AG08396 (cell line): ENCODE measurements at places on chromosomes 7 and 10.

DNA sequence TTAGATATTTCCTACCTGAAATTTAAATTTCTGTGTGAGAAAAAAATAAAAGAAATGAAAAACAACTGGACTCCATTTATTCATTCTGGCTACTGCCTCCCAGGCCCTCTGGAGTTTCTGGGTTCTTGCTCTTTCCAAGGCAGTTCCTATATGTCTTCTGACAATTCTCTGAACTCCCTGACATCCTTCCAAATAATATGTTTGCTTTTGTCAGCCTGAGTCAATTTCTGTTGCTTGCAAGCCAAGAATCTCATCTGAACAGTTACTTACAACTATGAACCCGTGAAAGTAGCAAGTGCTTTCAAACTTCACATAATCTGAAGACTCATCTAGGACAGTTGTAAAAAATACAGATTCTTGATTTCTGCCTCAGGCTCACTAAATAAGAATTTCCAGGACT, 216.7 kb upstream of the NPVF start:
- no peak for DNase-seq

GRCh38 chr7:43763183-43763582, 4.7 kb downstream of the BLVRA start:
- no peak for DNase-seq

GRCh38 chr10:50312464-50313437, 61.4 kb upstream of the ASAH2 start:
- DNase-seq = peak; percentile 49

DNA sequence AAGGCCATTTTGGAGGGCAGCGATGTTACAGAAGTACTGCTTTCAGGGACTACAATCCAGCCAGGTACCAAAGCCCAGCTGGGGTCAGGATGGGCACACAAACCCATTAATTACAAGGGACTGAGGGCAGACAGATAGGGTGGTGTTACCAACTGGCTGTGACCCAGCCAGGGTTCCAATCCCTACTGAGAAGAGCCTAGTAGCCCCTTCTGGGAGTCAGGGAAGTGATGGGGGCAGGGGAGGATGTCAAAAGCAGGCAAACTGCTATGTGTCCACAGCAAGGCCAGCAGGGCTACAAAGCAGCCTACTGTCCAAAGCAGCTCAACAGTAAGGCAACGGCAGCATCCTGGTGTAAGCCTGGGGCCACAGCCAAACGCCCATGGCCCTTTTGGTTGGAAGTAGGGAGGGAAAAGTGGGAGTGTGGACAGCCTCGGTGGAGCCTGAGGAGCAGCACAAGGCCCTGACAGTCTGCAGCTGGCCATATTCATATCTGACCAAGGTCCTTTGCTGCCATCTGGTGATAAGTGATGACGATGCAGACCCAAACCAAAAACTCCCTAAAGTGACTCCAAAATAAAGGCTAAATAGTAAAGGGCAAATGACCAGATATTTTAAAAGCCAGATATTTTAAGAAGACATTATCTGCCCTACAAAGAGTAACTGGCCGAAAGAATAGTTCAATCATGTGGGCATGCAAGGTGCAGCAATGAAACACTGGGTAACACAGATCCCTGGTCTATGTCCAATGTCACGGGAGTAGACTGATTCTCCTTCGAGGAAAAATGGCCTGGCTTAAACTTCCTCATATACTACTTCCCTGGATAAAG, 56.9 kb downstream of the XPNPEP1 start:
- peak; percentile 29 for DNase-seq

GRCh38 chr10:100163704-100164621, 21.9 kb downstream of the ERLIN1 start:
- DNase-seq = no peak

- DNase-seq = no peak
These were observed 156.8 kb upstream of the TNS3 start for GRCh38 chr7:47738563-47739166.

GRCh38 chr10:79274279-79275104, 72.8 kb upstream of the PPIF start:
- DNase-seq = peak; percentile 71

DNA sequence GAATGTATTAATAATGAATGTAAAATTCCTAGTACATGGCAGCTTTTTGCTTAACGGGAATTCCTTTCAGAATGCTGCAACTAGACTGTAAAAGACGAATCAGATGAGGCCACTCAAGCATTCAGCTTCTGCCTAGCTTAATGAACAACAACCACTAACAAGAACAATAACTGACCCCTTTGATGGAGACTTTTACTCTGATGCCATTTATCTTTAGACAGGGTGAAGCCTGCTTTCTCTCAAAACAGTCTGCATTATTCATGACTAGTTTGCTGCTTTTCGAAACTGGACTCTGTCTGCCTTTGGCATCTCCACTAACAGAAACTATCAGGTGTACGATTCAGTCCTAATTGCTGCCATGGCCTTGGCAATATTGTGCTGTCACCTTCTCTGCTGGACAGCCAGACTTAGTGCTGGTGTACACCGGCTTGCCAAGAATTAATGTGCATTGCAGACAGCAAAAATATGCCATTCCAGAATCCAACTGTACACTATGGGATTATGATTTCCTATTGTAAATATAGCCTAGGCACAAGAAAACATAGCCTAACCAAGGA, 295.5 kb upstream of the CDC14C start:
- no peak for DNase-seq

DNA sequence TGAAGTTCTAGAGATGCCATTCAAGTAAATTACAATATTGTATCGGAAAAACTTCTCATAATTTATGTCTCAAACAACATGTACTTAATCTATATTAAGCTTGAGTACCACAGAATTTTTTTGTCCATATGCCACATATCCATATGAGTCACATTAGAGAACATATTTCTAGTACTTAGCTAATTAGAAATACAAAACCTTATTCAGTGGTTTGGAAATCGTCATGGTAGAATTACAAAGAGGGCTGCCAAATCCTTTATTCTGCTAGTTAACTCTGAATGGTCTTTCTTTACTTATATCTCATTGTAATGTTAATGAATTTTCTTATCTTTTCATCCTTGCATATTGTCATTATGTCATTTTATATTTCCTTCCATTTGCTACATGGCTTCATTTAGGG, 9.0 kb upstream of the VIM start:
- DNase-seq = no peak

- no peak for DNase-seq
These were observed 31.9 kb upstream of the NEUROD6 start for GRCh38 chr7:31372231-31372959.

GRCh38 chr7:96178581-96178980, 143.3 kb downstream of the SLC25A13 start:
- no peak for DNase-seq

- no peak for DNase-seq
These were observed 77.4 kb upstream of the ANLN start for GRCh38 chr7:36312064-36312914.

DNA sequence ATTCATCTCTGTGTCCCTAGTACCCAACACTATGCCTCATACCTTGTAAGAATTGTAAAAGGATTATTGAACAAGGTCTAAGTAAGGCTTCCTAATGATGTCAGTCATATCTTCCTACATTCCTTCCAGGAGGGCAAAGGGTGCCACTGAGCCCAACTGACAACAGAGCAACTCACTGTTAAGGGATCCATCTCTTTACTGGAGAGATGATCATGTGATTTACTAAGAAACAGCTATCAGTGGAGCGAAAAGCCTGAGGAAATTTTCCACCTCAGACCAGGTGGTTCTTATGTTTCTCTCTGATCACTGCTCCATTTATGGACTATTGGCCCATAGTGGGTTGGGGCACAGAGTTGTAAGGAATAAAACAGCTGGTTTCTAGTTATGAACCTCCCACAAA, 38.9 kb upstream of the CNNM1 start:
- no peak for DNase-seq

DNA sequence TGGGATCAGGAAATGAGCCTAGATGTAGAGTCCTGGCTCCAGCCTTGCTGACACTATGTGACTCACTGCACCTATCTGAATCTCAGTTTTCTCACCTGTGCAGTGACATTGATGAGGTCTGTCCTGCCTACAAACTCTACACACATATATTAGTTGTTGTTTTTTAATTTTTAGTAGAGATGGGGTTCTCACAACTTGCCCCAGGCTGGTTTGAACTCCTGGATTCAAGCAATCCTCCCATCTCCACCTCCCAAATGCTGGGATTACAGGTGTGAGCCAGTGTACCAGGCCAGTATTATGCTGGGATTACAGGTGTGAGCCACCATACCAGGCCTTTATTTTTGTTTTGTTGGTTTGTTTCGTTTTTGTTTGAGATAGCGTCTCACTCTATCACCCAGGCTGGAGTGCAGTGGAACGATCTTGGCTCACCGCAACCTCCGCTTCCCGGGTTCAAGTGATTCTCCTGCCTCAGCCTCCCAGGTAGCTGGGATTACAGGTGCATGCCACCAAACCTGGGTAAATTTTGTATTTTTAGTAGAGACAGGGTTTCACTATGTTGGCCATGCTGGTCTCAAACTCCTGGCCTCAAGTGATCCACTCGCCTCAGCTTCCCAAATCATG, 11.8 kb upstream of the DDIT4 start:
- DNase-seq = no peak

GRCh38 chr10:99612167-99612831, 7.9 kb downstream of the SLC25A28 start:
- DNase-seq = peak; percentile 72
